ENCODE measurements at places on chromosomes 12 and 14.

DNA sequence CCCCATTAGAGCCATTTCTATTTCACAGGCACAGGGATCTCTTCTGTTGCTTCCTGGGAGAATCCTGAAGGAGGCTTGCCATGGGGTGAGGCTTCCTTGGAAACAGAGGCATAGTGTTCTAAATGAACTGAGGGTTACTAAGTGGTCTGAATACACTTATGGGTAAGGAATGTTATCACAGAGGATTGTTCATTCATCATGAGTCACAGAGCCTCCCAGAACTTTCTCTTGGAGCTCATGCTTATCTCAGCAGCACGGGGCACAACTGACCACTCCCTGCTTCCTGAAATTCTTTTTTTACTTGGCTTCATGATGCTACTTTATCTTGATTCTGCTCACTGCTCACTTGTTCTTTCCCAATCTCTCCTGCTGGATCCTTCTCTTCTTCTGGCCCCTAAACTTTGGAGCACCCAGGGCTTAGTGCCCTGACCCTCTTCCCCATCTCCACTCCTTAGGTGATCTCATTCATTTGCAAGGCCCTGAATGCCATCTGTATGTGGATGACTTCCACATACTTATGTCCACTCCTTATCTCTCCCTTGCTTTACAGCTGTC is 57.9 kb downstream of the ANO6 start:
- no peak for DNase-seq

GRCh38 chr12:25615119-25615518 is 62.0 kb upstream of the LMNTD1 start:
- no peak for DNase-seq

DNA sequence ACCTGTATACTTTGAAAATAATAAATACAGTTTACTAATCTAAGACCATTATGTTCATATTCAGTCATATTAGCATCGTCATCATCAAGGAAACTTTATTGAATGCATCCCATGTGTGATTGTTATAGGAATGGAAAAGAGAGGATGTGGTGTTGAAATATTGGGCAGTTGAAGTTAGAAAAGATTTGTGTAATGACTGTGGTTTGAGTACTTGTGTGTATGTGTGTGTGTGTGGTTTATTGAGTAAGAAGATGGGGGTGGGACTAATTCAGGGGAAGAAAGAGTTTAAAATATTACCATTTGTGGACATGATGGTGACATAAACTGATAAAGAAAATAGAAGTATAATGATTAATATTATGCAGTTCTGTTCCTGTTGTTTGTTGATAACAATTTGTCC is 238.7 kb upstream of the SEL1L start:
- no peak for DNase-seq

DNA sequence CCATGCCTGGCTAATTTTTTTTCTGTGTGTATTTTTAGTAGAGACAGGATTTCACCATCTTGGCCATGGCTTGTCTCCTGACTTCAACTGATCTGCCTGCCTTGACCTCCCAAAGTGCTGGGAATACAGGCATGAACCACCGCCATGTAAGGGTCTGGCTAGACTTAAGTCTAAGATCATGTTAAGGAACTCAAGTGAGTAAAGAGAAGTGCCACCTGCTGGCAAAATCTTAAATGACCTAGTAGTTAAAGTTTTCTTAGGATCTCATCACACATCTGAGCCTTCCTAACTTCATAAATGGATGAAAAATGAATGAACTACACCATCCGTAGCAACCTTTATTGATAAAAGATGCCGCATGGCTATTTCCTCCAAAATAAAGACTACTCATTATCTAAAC is 1.7 kb upstream of the C12orf56 start:
- no peak for DNase-seq

DNA sequence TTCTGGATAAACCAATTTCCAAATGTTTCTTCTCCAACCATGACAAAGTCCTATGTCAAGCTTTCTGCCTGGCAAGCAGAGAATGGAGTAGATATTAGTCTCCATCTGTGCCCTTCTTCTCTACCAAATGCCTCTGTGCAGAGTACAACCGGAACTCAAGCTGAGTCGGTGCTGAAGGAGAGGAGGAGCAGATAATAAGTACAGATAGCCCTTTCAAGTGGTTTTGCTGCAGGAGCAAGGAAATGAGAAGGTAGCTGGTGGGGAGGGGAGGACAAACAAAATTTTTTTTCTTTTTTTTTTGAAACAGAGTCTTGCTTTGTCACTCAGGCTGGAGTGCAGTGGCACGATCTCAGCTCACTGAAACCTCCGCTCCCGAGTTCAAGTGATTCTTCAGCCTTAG is 14.2 kb upstream of the HELB start:
- peak; percentile 42 for DNase-seq

GRCh38 chr14:74231784-74232183 is 7.5 kb upstream of the VSX2 start:
- no peak for DNase-seq

All from stimulated activated CD8-positive, alpha-beta memory T cell treated with anti-CD3 and anti-CD28 coated beads, Interleukin-4, amount 100 ng/mL, for 48 hours (primary cell).